ENCODE measurements at places on chromosomes 6 and 20.

GRCh38 chr6:168550326-168550725 is 109.3 kb downstream of the SMOC2 start:
- H3K27me3 ChIP-seq = no peaks in the 10 kb centered on the region
- no peak overlapping the region for H3K27ac ChIP-seq
- H3K36me3 ChIP-seq = no peaks in the 10 kb centered on the region

GRCh38 chr6:168686831-168687730 is 246.1 kb downstream of the SMOC2 start:
- no peaks in the 10 kb centered on the region for H3K36me3 ChIP-seq
- H3K27me3 ChIP-seq = no peaks in the 10 kb centered on the region
- no peaks in the 10 kb centered on the region for H3K4me1 ChIP-seq

DNA sequence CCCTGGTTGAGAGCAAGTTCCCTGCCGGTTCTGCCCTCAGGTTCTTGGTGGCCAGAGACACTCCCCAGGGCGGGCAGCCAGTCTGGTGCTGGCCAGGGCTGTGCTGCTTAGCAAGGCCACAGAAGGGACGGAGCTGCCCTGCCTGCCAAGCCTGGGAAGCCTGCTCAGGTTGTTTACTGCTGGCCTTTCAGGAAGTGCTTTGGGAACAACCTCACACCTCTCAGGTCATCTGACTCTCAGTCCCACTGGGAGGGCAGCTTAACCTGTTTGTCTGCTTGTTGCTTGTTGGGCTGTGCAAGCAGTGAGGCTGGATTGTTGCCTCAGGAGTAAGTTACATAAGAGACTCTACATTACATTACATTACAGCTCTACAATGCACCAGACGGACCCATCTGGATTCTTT is 75.8 kb upstream of the AFDN start:
- no peak overlapping the region for H3K27ac ChIP-seq
- H3K4me3 ChIP-seq = no peak overlapping the region
- H3K36me3 ChIP-seq = no peaks in the 10 kb centered on the region
- no peaks in the 10 kb centered on the region for H3K27me3 ChIP-seq

GRCh38 chr6:17448165-17448564 is 54.8 kb downstream of the CAP2 start:
- no peaks in the 10 kb centered on the region for H3K4me1 ChIP-seq
- DNase-seq = no peak
- H3K4me3 ChIP-seq = no peak overlapping the region
- H3K27me3 ChIP-seq = no peaks in the 10 kb centered on the region
- no peak overlapping the region for H3K27ac ChIP-seq

GRCh38 chr6:126253431-126253830 is 86.5 kb upstream of the CENPW start:
- no peak overlapping the region for H3K4me3 ChIP-seq
- no peak overlapping the region for H3K27ac ChIP-seq
- no peaks in the 10 kb centered on the region for H3K27me3 ChIP-seq
- DNase-seq = no peak

- no peaks in the 10 kb centered on the region for H3K36me3 ChIP-seq
- no peak overlapping the region for H3K27ac ChIP-seq
- H3K27me3 ChIP-seq = no peaks in the 10 kb centered on the region
- no peaks in the 10 kb centered on the region for H3K4me1 ChIP-seq
- H3K4me3 ChIP-seq = no peak overlapping the region
- DNase-seq = no peak
Measured at GRCh38 chr6:85163156-85164080, 286.5 kb upstream of the NT5E start.

DNA sequence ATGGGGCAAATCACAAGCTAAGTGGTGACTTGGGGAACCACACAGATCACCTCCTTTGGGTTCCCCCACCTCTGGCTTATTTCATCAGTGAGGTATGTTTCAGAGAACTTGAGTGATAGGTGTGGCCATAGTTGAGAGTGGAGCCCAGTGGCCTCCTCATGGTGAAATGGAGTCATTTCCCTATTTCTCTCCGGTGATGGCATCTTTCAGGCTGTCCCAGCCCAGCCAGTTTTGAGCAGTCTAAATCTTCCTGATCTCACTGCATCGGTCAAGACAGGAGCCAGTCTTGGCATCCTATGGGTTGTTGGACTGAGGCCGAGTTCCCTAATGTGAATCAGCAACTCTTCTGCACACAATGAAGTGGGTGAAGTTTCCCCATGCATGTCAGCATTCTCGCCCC is 132.4 kb downstream of the EYA2 start:
- H3K27ac ChIP-seq = no peak overlapping the region
- peak; percentile 43 for DNase-seq
- no peaks in the 10 kb centered on the region for H3K4me1 ChIP-seq

DNA sequence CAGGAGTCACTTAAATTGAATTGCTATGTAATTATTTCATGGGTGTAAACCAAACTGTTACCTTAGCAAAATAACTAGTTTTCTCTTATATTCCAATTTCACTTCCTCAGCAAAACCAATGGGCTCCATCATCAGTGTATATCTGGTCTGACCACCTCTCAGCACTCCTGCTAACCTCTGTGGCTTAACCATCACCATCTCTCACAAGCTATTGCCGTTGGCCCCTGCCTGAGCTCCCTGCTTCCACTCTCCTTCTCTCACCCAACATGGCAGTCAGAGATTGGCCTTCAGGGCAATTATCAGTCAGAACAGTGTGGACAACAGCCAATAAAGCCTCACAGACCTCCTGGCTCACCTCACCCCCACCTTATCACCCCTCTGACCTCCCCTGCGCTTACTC is 124.0 kb downstream of the CARMIL1 start:
- no peak overlapping the region for H3K4me3 ChIP-seq
- H3K27ac ChIP-seq = no peak overlapping the region
- no peaks in the 10 kb centered on the region for H3K4me1 ChIP-seq
- H3K27me3 ChIP-seq = no peaks in the 10 kb centered on the region

DNA sequence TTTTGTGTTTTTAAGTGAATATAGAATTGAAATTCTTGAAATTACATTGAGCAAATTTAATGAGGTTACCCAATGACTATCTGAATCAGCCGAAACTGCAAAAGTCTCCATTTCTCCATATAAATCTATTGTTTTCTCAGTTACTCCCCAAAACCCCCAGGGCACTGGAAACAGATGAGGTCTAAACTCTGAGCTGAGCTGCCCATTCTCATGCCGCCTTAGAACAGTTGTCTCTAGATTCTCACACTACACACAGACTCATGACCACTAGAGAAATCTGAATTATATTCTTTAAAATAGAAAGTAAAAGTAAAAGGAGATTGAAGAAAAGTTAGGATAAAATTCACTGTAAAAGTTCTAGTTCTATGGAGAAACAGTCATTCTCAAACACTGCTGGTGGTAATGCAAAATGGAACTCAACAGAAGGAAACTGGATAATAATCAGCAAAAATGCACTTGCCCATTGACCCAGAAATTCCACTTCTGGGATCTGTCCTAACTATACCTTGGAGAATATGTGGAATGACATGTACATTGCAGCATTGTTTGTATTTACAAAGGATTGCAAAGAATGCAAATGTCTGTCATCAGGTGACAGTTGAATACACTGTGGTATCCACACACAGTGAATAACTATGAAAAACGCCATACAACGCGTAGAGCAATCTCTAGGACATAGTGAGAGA is 125.5 kb downstream of the IPCEF1 start:
- no peaks in the 10 kb centered on the region for H3K4me1 ChIP-seq
- no peak for DNase-seq
- H3K36me3 ChIP-seq = no peaks in the 10 kb centered on the region
- H3K4me3 ChIP-seq = no peak overlapping the region
- no peak overlapping the region for H3K27ac ChIP-seq

GRCh38 chr20:63641146-63641791 is 12.0 kb downstream of the STMN3 start:
- H3K4me3 ChIP-seq = peak overlapping the region; percentile 41
- no peaks in the 10 kb centered on the region for H3K36me3 ChIP-seq
- no peak overlapping the region for H3K27ac ChIP-seq
- no peaks in the 10 kb centered on the region for H3K27me3 ChIP-seq
- H3K4me1 ChIP-seq = peaks cover 11% of the 10 kb centered on the region
- no peak for DNase-seq

DNA sequence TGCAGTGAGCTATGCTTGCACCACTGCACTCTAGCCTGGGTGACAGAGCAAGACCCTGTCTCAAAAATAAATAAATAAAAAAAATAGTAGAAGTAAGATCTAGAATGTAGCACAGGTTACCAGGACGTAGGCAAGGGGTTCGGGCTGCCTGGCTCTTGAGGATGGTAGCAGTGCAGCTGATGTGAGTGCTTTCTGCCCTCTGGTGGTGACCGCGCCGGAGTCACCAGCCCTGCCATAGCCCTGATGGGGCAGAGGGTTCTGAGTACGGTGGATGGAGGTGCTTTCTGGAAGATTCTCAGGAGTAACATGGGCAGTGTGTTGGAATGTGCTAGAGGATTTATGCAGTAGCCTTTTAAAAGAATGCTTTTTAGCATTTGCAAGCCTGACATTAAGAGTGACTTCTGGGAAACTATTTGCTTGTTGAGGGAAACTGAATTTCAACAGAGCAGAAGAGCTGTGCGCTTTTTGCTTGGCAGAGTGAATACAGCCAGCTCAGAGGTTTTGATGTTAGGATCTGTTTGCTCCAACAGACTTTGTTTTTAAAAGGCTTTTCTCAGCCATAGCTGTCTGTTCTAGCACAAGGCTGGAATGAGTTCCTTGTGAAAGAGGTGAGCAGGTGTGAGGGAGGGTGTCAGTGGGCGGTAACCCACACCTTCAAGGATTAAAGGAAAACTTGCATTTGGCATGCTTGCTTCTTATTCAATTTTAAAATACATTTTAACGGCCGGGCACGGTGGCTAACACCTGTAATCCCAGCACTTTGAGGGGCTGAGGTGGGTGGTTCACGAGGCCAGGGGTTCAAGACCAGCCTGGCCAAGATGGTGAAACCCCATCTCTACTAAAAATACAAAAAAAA is 65.9 kb downstream of the PTPN1 start:
- no peak overlapping the region for H3K27ac ChIP-seq
- no peak overlapping the region for H3K4me3 ChIP-seq
- peaks cover 19% of the 10 kb centered on the region for H3K36me3 ChIP-seq
- peak; percentile 79 for DNase-seq
- H3K27me3 ChIP-seq = no peaks in the 10 kb centered on the region

DNA sequence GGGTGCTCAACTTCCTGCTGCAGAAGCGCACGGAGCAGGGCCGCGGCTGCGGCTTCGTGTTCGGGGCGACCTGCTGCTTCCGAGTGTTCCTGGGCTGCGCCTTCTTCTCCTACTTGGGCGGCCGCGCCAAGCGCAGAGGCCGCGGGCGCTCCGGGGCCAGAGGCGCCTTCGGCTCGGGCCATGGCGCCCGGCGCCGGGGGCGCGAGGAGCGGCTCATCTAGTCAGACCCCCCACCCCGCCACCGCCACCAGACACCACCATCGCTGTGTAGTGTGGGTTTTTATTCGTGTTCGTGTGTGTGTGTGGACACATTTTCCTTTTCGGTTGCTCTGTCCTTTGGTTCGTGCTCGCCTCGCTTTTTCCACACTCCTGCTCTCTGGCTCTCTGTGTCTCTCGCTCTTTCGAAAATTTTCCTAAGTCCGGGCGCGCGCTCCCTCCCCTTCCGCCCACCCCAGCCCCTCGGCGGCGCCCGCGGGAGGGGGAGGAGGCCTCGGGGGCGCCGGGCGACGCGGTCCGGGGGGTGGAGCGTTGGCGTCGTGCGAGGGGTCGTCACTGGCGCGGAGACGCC is 38.1 kb downstream of the GNAS start:
- peaks cover 25% of the 10 kb centered on the region for H3K4me1 ChIP-seq
- no peaks in the 10 kb centered on the region for H3K36me3 ChIP-seq
- peak; percentile 87 for DNase-seq
- H3K27me3 ChIP-seq = no peaks in the 10 kb centered on the region
- peak overlapping the region; percentile 73 for H3K27ac ChIP-seq

All from GM23248 (cell line).